ENCODE measurements at places on chromosomes 7 and 10.

- DNase-seq, result no peak
Measured at GRCh38 chr7:1591876-1592275, 22.0 kb upstream of the PSMG3 start.

DNA sequence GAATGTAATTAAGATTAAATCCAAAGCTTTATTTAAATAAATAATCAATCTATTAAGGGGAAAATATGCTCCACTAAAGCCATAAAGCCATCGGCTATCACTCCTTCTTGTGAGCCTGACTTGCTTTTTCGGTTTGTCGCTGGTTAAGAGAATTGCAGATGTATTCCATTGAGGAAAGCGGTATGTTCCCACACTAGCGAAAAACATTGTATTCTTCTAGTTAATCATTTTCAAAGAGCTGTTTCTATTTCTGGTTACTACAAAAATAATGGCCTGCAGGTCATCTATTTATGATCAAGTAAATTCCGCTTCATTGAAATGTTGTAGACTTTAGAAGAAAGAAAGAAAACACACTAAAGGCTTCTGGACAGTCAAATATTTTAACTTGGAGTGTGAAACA is 173.4 kb downstream of the CACNB2 start:
- DNase-seq, result no peak

- DNase-seq, result no peak
Measured at GRCh38 chr7:109864230-109864629, 1226.7 kb upstream of the LRRN3 start.

- no peak for DNase-seq
Measured at GRCh38 chr10:50618624-50619023, 5.1 kb downstream of the SGMS1 start.

- DNase-seq, result peak; percentile 13
Measured at GRCh38 chr10:119316729-119317097, 109.3 kb downstream of the GRK5 start.

All from NCI-H460 (cell line).